Activated CD4-positive, alpha-beta memory T cell treated with anti-CD3 and anti-CD28 coated beads for 36 hours (primary cell): ENCODE measurements at places on chromosomes 13 and 19.

DNA sequence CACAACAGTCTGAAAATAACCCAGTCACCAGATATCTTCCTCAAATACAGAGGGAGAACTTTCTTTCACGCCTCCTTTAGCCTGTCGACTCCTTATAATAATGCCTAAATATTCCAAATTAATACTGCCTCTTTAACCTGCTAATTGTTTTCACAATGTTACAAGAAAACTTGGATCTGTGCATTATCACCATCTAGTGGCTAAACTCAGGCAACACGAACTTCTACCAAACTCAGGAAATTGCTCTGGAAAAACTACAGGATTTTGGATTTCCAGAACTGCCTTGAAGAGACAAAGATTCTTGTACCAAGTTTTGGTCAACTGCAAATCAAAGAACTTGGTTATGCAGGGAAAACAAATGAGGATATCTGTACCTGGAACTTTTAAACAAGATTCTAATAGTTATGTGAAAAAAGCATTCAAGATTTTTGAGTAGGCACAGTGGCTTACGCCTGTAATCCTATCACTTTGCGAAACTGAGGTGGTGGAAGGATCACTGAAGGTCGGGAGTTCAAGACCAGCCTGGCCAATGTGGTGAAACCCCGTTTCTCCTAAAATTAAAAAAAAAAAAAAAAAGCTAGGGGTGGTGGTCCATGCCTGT, 10.8 kb downstream of the CLN5 start:
- no peak for DNase-seq

GRCh38 chr13:83577183-83577582, 305.1 kb downstream of the SLITRK1 start:
- DNase-seq, result no peak

DNA sequence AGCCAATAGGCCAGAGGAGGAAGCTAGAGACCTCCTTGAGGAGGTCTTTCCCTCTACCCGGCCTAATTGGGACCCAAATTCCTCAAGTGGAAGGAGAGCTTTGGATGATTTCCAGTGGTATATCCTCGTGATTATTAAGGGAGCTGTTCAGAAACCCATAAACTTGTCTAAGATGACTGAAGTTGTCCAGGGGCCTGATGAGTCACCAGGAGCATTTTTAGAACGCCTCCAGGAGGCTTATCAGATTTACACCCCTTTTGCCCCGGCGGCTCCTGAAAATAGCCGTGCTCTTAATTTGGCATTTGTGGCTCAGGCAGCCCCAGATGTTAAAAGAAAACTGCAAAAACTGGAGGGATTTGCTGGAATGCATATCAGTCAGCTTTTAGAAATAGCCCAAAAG, 198.1 kb downstream of the ZNF486 start:
- no peak for DNase-seq

DNA sequence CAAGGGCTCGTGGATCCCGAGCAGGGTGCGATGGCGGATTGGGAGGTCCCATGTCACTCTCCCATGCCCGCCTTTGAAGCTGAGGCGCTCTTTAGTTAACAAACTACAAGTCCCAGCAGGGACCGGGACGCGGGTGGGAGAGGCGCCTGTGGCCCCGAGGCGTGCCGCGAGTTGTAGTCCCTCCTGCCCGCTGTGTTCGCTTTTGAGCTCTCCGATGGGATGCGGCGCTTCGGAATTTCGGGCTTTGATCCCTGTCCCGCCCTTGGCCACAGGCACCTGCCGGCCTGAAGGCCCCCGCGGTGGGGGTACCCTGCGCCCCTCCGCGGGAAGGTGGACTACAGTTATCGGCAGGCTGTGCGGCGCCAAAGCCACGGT, 11.0 kb downstream of the CYTH2 start:
- DNase-seq, result peak; percentile 40

DNA sequence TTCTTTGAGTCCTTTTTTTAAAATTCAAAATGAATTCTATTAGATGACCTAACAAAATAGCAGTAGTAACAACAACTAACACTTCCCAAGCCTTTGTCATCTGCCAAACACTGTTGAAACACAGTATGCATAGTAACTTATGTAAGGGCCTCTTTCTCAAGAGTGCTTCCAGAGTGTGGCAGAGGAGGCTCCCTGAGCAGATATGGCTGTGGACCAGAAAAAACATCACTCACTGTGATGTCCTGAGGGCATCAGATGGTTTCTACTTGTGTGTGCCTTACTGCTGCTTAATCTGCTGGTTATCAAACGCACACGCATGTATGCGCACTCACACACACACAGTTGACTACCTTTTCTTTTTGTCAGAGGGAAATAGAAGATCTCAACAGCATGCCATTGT, 110.8 kb downstream of the DLEU7 start:
- DNase-seq, result no peak

GRCh38 chr19:41031916-41032315, 40.8 kb downstream of the CYP2B6 start:
- no peak for DNase-seq

DNA sequence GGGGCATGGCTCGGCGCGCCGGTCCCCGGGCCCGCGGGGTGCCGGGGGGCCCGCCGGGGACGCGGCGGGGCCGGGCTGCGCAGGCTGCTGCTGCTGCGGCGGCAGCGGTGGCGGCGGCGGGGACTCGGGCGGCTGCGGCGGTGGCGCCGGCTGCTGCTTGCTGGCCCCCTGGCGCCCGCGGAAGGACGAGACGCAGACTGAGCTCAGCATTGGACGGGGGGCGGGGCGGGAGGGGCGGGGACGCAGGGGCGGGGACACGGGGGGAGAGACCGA, 368 bp downstream of the KCNC3 start:
- no peak for DNase-seq

- peak; percentile 55 for DNase-seq
Measured at GRCh38 chr19:46076951-46077814, 36.4 kb upstream of the IGFL4 start.

DNA sequence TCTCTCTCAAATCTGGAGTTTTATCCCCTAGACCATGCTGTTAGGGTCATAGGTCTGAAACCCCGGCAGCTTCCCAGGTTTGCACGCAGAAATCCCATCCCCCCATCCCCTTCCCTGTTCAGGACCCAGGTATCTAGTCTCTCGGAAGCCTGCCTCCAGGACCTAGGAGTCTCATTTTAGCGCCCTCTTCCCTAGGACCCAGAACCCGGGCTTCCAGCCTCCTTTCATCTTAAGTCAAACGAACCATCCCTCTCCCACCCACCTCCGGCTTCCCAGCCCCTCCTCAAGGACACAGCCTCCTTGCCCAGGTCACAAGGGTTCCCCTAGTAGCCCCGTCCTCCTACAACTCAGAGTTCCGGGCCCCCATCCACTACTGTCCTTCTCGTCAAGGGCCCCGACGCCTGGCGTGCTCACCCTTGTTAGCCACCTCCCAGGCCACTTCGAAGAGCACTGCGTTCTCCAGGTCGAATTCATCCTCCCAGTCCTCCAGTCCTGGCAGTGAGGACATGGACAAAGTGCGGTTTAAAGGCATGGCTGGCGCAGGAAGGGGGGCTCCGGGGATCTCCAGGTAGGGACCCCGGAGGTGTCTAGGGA, 431 bp downstream of the GYS1 start:
- no peak for DNase-seq

DNA sequence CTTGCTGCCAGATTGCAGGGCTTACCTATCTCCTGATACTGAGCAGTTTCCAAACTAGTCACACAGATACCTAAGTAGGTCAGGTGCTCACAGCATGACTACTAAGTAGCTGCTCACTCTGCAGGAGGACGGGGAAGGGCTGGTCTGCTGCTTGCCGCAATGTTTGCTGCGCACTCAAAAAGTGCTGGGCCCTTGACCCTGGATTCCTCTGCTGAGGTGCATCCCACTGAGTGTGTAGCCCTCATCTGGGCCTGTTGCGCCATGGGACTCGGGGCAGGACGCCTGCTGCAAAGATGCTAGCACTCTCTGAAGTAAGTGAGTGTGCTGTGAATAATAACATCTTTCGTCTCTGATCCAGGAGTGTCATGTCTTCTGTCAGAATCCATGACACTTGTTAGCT, 59.2 kb upstream of the MEDAG start:
- peak; percentile 36 for DNase-seq

GRCh38 chr13:65911546-65912193, 1318.5 kb downstream of the PCDH9 start:
- DNase-seq, result no peak

- DNase-seq, result no peak
Measured at GRCh38 chr13:72853000-72853399, 71.1 kb downstream of the PIBF1 start.

DNA sequence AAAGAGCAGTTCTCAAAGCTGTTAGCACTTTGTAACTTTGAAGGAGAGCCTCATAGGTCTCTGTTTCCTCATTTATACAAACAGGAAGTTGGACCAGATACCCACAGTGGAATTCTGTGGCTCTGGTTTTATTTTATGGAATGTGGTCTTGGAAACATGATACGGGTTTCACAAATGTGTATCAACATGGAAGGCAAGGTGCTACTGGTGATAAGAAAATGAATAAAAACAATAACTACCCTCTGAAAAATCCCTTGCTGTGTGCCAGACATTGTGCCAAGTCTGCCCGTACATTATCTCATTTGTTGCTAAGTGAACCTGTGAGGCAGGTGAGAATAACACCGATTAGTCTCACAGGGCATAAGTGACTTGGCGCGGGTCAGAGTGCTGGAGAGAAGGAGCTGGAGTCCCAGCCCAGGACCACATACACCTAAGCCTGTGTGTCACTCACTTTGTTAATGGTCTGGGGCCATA, 45.0 kb upstream of the RNF113B start:
- no peak for DNase-seq
